ENCODE measurements at places on chromosomes 11 and 22. TPM values are rescaled to one million over a fixed set of nuclear protein-coding genes. Genes with fewer than 3 reads are reported as not detected.

GRCh38 chr11:85835729-85836128, 19.5 kb upstream of the CCDC83 start:
- no peaks in the 10 kb centered on the region for H3K36me3 ChIP-seq
- H3K4me3 ChIP-seq, result no peak overlapping the region
- no peak overlapping the region for H3K27ac ChIP-seq
- no peaks in the 10 kb centered on the region for H3K4me1 ChIP-seq

DNA sequence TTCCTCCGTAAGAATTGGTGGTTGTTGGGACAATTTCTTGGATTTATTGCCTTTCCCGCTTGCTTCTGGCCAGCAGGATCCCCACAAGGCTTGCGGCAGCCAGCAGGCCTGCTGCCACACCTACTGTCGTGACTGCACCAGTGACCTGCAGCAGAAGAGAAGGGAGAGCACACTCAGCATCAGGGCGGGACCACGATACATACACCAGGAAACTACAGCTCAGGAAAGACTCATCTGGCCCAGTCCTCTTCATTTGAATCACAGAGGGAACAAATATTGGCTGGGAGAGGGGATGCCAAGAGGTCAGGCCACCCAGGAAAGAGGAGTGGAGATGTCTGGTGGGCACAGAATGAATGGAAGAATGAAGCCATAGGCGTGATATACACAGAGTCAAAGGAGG, 10.3 kb downstream of the PLAAT2 start:
- H3K27me3 ChIP-seq, result no peaks in the 10 kb centered on the region
- no peaks in the 10 kb centered on the region for H3K36me3 ChIP-seq
- no peaks in the 10 kb centered on the region for H3K4me1 ChIP-seq

GRCh38 chr11:132202621-132203020, 832.2 kb downstream of the NTM start:
- H3K4me3 ChIP-seq, result no peak overlapping the region
- DNase-seq, result no peak
- H3K4me1 ChIP-seq, result no peaks in the 10 kb centered on the region
- H3K27ac ChIP-seq, result no peak overlapping the region
- no peaks in the 10 kb centered on the region for H3K36me3 ChIP-seq

DEFB131B gene
- total RNA-seq, result not detected

DNA sequence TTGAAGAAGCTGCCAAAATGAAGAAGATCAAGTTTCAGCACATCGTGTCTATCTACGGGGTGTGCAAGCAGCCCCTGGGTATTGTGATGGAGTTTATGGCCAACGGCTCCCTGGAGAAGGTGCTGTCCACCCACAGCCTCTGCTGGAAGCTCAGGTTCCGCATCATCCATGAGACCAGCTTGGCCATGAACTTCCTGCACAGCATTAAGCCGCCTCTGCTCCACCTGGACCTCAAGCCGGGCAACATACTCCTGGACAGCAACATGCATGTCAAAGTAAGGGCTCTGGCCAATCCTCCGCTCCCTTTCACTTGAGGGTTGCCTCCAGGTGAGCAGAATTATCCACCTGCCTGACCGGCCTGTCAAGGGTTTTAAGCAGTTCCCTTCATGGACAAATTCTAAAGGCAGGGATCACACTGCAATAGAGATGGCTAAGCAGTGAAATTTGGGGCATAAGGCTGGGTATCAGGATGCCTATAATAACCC, 6.0 kb downstream of the ANKK1 start:
- H3K4me1 ChIP-seq, result no peaks in the 10 kb centered on the region
- no peaks in the 10 kb centered on the region for H3K27me3 ChIP-seq
- no peak overlapping the region for H3K4me3 ChIP-seq
- no peak for DNase-seq

DNA sequence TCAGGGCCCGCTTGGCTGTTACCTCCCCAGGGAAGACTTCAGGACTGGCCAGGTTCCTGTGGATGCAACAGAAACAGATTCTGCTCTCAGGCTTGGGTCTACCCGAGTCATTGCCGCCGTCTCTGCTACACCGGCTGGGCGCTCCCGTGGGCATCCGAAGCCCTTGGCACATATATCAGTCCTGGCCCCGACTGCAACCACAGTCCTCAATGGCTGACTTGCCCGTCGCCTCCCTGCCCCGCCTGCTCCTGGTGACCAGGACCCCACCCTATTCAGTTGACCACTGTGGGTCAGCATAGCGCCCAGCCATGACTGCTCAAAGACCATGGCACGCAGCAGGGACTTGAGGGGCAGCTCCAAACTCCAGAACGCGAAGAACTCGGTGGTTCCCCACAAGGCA, 64.7 kb upstream of the SLC22A12 start:
- H3K27ac ChIP-seq, result no peak overlapping the region
- no peaks in the 10 kb centered on the region for H3K4me1 ChIP-seq

DNA sequence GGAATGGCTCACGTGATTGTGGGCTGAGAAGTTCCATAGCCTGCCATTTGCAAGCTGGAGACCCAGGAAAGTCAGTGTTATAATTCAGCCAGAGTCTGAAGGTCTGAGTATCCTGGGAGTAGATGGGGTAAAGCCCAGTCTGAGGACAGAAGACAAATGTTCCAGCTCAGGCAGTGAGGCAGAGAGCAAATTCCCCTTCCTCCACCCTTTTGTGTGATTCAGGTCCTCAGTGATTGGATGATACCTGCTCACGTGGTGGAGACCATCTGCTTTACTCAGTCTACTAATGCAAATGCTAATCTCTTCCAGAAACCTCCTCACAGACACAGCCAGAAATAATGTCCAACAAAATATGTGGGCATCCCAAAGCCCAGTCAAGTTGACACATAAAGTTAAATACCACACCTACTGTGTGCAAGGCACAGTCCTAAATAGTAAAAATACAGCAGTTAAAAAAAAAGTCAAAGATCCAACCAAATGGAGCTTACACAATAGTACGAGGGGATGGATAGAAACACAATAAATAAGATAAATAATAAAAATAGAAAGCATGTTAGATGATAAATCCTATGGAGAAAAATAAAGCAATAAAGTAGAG, 13.2 kb upstream of the APOL6 start:
- no peak overlapping the region for H3K4me3 ChIP-seq
- H3K4me1 ChIP-seq, result peaks cover 30% of the 10 kb centered on the region
- no peaks in the 10 kb centered on the region for H3K27me3 ChIP-seq
- H3K36me3 ChIP-seq, result no peaks in the 10 kb centered on the region
- H3K27ac ChIP-seq, result no peak overlapping the region

GRCh38 chr11:114782650-114783310, 104.5 kb downstream of the NXPE2 start:
- H3K36me3 ChIP-seq, result no peaks in the 10 kb centered on the region
- H3K4me1 ChIP-seq, result no peaks in the 10 kb centered on the region
- no peak for DNase-seq
- no peaks in the 10 kb centered on the region for H3K27me3 ChIP-seq

NTM gene
- total RNA-seq, result 4.2 TPM

GRCh38 chr11:115421352-115421991, 82.7 kb downstream of the CADM1 start:
- no peaks in the 10 kb centered on the region for H3K36me3 ChIP-seq
- DNase-seq, result no peak
- H3K4me3 ChIP-seq, result no peak overlapping the region
- no peaks in the 10 kb centered on the region for H3K27me3 ChIP-seq
- H3K4me1 ChIP-seq, result no peaks in the 10 kb centered on the region

DNA sequence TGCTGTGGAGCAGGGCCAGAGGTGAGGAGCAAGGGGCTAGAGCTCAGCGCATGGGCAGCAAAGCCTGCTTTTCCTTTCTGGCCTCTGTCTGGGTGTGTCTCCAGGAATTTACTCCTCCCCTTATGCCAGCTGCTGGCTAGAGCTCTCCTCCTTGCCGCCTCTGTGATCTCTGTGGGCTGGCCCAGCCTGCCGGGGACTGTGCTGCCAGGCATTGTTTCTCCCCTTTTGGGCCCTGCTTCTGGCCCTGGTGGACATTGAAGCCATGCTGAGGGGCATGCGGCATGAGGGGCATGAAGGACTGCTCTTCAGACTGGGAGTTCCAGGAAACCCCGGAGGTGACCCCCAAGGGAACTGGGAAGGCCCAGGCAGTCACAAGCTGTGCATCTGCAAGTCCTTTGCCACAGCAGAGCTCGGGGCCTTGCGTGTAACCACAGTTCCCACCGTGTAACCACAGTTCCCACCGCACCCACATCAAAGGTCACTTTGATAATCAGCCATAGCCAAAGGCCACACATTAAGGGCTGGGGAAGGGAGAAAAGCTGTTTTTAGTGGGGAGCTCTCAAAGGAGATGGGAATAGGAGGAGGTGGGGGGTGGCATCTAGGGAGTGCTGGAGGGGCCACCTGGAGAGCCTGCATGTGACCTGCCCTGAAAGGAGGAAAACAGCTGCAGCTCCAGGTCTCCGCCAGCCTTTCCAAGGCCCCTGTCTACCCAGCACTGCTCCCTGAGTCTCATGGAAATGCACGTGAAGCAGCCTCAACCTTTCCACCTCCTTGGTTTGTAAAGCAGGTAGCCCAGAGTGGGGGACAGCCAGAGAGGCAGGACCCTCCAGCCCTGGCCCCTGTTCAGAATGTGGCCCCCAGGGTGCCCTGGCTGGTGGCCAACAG, 62.3 kb downstream of the PPFIBP2 start:
- H3K27ac ChIP-seq, result peak overlapping the region; percentile 93
- H3K27me3 ChIP-seq, result no peaks in the 10 kb centered on the region
- peaks cover 69% of the 10 kb centered on the region for H3K4me1 ChIP-seq
- DNase-seq, result no peak
- H3K4me3 ChIP-seq, result peak overlapping the region; percentile 33
- no peaks in the 10 kb centered on the region for H3K36me3 ChIP-seq

- H3K36me3 ChIP-seq, result no peaks in the 10 kb centered on the region
- no peaks in the 10 kb centered on the region for H3K27me3 ChIP-seq
- H3K4me1 ChIP-seq, result no peaks in the 10 kb centered on the region
- H3K27ac ChIP-seq, result no peak overlapping the region
- DNase-seq, result no peak
Measured at GRCh38 chr11:18093959-18094358, 11.9 kb downstream of the SAAL1 start.

MMP1 gene
- not detected for total RNA-seq

DNA sequence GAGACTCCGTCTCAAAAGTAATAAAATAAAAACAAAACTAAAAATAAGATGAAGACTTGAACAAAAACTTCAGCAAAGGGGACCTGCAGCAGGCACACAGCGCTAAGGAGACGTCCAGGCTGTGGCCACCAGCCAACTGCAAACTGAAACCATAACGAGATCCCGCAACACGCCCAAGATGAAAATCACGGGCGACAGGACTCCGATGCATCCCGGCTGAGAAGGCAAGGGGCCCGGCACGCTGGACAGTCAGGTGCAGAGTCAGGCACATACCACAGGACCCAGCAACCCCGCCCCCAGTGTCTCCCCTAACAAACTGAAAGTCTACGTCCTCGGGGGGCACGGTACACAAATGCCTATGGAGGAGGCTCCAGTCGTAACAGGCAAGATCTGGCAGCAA, 9.2 kb downstream of the HRAS start:
- H3K4me3 ChIP-seq, result no peak overlapping the region
- H3K27me3 ChIP-seq, result no peaks in the 10 kb centered on the region
- no peak for DNase-seq
- H3K27ac ChIP-seq, result no peak overlapping the region
- no peaks in the 10 kb centered on the region for H3K4me1 ChIP-seq
- H3K36me3 ChIP-seq, result no peaks in the 10 kb centered on the region

DNA sequence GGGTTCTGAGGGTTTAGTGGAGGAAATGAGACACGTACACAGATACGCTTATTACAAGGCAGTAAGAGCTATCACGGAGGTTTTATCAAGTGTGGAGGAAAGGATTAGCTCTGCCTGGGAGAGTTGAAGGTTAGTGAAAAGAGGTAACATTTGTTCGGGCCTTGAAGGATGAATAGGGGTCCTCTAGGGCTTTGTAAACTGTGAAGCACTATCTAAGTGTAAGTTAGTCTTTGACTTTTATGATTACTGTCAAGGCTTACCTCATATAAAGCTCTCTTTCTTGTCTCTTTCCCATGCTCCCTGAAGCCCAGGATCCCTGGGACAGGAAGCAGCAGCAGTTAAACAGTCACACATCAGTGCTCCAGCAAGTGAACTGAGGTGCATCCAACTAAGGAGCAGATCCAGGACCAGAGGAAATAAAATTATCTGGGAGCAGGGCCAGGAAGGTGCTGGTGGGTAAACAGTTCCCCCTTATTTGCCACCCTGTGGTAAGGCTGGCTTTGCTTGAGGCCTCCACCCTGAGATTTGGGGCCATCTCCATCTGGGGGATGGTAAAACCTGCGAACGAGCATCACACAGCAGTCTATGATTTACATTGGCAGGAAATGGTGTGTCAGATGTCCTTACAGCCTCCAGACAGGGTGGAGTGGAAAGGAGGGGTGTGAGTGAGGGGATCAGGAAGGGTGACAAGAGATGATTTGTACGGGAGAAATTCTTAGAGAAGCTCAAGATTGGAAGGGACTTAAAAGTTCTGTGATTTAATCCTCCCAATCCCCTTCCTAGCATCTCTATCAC, 27.2 kb downstream of the GVQW3 start:
- no peak for DNase-seq
- no peak overlapping the region for H3K27ac ChIP-seq
- no peak overlapping the region for H3K4me3 ChIP-seq
- H3K4me1 ChIP-seq, result peaks cover 13% of the 10 kb centered on the region

DNA sequence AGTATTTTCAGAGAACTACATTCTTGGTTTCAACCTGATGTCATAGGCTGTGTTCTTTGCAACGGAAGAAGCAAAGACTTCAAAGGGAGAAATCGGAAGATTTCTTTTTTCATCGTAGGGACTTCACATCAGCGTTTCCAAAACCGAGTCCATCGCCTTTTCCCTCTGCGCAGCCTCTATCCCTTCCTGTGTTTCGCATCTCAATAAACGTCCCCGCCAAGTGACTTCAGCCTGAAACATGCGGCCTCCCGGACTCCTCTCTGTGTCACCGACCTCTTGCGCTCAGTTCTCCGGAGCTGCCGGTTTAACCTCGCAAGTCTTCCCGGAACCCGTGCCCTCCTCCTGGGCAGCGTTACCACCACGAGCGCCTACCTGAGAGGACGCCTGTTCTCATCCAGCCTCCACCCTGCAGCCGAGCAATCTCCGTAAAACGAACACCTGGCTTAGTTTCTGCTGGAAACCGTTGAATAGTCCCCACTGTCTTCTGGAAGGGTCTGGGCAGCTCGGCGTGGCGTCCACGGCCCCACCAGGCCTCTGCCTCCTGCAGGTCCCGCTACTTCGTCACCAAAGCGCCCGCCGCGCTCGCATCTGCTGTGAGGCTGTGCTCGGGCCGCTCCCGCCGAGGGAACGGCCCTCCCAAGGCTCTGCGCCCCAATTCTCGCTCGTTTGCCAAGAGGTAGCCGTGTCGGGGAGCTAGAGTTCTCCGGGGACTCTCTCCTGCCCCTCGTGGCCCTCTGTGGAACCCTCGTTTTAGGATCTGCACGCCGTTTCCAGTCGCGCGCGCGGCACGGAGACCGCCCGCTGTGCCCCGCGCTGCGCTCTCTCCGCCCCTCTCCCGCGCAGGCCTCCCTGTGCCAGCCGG, at the start of gene GLB1L3:
GLB1L3 (plus strand) TSS at position 846 of the 862 bp plus-strand sequence. CDS start 362 bp downstream, outside the sequence.
- no peaks in the 10 kb centered on the region for H3K36me3 ChIP-seq
- peak within 1 kb of the TSS; percentile 38 for H3K4me3 ChIP-seq
- peaks cover 13% of the 10 kb centered on the region for H3K27me3 ChIP-seq

- no peak overlapping the region for H3K27ac ChIP-seq
- no peak for DNase-seq
- H3K36me3 ChIP-seq, result no peaks in the 10 kb centered on the region
- H3K4me1 ChIP-seq, result no peaks in the 10 kb centered on the region
Measured at GRCh38 chr11:69931994-69932910, 113.0 kb upstream of the FGF3 start.

GRCh38 chr11:3855808-3856491, 486 bp downstream of the STIM1 start:
- peak overlapping the region; percentile 98 for H3K4me3 ChIP-seq
- no peaks in the 10 kb centered on the region for H3K27me3 ChIP-seq
- H3K27ac ChIP-seq, result peak overlapping the region; percentile 99

GRCh38 chr11:15453211-15453765, 338.6 kb downstream of the INSC start:
- H3K27me3 ChIP-seq, result no peaks in the 10 kb centered on the region
- no peaks in the 10 kb centered on the region for H3K4me1 ChIP-seq
- no peak for DNase-seq
- H3K36me3 ChIP-seq, result no peaks in the 10 kb centered on the region
- H3K27ac ChIP-seq, result no peak overlapping the region

SAAL1 gene
- 15.2 TPM for total RNA-seq

CASP5 gene
- not detected for total RNA-seq

TBCEL gene
- 19.2 TPM for total RNA-seq

Data from vagina (tissue), 2 donors.